ENCODE measurements at places on chromosomes 12 and 14.

GRCh38 chr14:89325299-89325883, 91.6 kb downstream of the FOXN3 start:
- DNase-seq, result no peak

DNA sequence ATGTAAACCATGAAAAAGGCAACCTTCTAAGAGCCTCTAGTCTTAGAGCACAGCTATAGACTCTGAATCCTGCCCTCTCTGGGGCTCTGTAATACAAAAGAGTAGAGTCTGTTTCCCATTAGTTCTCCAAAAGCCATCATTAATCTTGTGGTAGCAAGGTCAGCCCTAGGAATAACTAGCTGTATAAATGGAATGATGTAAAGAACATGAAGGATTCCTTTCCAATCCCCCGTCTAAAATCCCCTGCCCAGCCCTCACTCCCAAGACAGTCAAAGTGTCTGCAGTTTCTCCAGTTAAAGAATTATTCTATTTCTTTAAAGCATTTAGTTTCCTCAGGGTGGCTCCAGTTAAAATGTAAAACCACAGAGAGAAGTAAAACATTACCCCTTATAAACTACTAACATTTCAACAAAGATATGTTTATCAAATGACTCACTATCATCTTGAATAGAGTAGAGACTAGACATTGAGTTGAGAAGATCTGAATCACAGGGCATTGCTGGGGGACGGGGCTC, 104.2 kb downstream of the ST8SIA1 start:
- DNase-seq, result peak; percentile 5

- DNase-seq, result no peak
These were observed 5.1 kb downstream of the PAPLN start for GRCh38 chr14:73242357-73242901.

DNA sequence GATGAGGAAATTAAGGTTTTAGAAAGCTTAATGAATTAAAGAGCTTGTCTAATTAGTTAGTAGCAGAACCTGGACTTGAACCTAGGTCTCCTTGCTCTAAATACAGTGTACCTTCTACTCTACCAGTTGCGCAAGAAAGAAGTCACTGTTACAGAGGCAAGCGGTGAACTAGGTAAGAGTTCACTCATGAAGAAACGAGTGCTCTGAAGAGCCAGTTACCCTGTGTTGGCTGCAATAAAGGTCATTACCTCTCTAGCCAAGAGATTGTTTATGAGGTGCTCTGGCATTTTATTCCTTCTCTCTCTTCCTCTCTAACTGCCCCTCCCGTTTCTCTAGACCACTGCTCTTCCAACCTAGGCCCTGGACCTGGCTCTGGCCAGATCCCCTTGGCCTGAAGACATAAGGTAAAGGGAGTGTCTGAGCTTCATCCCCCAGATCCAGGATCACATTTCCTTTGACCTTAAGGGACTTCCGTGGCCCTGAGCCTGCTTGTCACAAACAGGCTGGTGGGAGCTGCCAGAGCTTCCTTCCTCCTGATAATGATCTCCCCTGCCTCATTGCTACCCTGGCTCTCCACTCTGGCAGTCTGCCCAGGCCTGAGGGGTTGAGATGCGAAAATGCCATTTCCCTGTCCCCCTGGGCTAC, 1.9 kb downstream of the RNASE7 start:
- no peak for DNase-seq

- DNase-seq, result no peak
These were observed 148.7 kb downstream of the DYRK2 start for GRCh38 chr12:67797185-67797741.

- DNase-seq, result no peak
These were observed 21.7 kb downstream of the NT5DC3 start for GRCh38 chr12:103819312-103819711.

GRCh38 chr12:67220065-67220464, 49.1 kb upstream of the CAND1 start:
- DNase-seq, result no peak

- no peak for DNase-seq
These were observed 65.3 kb upstream of the TMEM233 start for GRCh38 chr12:119528241-119528640.

- DNase-seq, result peak; percentile 61
These were observed 506 bp upstream of the NAP1L1 start for GRCh38 chr12:76084863-76085519.

- no peak for DNase-seq
These were observed 22.3 kb downstream of the GPRC5D start for GRCh38 chr12:12929696-12930095.

- no peak for DNase-seq
These were observed 68.6 kb downstream of the RPS6KA5 start for GRCh38 chr14:90991690-90992443.

- DNase-seq, result no peak
These were observed 37.3 kb upstream of the TRHDE start for GRCh38 chr12:72234886-72235285.

DNA sequence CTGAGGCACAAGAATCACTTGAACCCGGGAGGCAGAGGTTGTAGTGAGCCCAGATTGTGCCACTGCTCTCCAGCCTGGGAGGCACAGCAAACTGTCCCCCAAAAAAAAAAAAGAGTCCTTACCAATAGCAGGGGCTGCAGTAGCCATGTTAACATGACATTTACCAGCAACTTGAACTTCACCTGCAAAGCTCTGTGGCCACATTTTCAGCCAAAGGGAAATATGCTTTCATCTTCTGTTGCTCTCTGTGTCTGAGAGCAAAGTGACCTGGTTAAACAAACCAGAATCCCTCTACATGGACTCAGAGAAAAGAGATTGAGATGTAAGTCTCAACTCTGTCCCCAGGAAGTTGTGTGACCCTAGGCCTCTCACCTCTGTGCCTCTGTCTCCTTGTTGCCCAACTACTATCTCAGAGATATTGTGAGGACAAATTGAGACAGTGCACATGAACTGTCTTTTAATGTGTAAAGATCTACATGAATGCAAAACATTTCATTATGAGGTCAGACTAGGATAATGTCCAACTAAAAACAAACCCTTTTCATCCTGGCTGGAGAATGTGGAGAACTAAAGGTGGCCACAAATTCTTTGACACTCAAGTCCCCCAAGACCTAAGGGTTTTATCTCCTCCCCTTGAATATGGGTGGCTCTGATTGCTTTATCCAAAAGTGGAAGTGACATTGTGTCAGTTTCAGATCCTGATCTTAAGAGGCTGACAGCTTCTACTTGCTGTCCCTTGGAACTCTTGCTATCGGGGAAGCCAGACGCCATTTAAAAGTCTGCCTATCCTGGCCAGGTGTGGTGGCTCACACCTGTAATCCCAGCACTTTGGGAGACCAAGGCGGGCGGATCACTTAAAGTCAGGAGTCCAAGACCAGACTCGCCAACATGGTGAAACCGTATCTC, 24.7 kb upstream of the P2RX4 start:
- no peak for DNase-seq

- DNase-seq, result no peak
These were observed 40.8 kb upstream of the PNMA1 start for GRCh38 chr14:73754911-73755360.

- DNase-seq, result no peak
These were observed 17.2 kb upstream of the ELK3 start for GRCh38 chr12:96177013-96177412.

GRCh38 chr14:91299121-91300115, 54.9 kb upstream of the GPR68 start:
- DNase-seq, result no peak

DNA sequence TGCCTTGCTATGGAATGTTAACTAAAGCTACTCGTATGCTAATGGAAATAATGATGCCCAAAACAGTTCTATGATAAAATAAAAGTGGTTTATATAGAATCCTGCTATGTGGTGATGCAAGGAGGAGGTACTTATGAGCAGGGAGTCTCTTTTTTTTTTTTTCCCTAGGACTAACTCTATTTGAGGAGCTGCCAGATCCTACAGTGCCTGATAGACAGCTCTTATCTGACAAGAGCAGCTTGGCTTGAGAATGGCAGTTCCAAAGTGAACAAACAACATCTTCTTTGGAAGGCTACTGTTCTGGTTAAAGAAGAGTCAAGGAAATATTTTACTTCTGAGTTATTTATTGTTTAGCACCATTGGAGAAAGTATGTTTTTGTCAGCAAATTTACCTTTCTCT, 10.2 kb upstream of the ACSM4 start:
- no peak for DNase-seq

GRCh38 chr12:46472893-46473633, 100.5 kb upstream of the SLC38A2 start:
- no peak for DNase-seq

- DNase-seq, result peak; percentile 66
These were observed 283.5 kb downstream of the KSR2 start for GRCh38 chr12:117685110-117685926.

GRCh38 chr12:104738776-104739642, 219.1 kb downstream of the SLC41A2 start:
- no peak for DNase-seq

DNA sequence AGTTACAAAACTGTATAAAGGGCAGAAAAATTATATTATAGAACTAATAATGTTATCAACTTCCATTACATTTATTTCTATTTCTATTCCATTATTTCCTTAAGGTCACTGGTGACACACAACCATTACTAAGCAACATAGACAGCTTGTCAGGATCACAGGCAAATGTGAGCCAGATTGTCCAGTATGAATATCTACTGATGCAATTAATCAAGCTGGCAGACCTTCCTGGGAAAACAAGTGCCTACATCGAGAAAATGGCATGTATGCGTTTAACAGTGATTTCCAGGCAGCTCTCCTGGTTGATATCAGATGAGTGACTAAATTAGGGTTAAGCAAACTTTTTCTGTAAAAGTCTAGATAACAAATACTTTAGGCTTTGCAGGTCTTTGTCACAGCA, 36.9 kb upstream of the TSPAN8 start:
- no peak for DNase-seq

GRCh38 chr14:22194664-22195063, 394.4 kb downstream of the DAD1 start:
- no peak for DNase-seq

DNA sequence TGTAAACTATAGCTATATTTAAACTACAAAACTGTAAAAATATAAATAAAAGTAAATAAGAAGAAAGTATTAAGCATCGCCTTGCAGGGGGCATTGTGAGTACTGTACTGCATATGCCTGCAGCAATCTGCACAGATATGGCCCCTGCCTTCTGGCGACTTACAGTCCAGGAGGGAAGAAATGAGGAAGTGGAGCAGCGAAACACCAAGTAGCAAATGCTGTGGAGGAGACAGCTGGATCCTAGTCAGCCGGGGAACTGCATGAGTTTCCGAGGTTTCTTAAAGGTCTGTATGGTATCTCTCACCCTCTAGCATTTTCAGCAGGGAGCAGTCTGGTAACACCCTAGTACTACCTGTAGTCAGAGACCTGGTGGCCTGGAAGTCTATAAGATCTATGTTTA, 256.9 kb downstream of the CACNA1C start:
- no peak for DNase-seq

DNA sequence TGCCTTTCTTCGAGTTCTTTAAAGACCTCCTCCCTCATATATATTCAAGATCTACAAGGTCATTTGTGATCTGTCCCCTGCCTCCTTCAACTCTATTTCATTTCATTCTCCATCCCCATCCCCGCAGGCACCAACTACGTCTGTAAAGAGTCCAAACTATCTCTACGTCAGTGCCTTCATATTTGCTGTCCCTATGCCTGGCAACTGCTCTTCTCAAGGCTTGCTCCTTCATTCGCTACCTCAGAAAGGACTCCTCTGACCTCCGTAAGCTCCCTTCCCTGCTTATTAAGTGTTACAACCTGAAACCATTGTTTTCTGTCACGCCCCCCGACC, 650 bp downstream of the LLPH start:
- DNase-seq, result no peak

- no peak for DNase-seq
These were observed 164.4 kb upstream of the HIF1A start for GRCh38 chr14:61530896-61531295.

DNA sequence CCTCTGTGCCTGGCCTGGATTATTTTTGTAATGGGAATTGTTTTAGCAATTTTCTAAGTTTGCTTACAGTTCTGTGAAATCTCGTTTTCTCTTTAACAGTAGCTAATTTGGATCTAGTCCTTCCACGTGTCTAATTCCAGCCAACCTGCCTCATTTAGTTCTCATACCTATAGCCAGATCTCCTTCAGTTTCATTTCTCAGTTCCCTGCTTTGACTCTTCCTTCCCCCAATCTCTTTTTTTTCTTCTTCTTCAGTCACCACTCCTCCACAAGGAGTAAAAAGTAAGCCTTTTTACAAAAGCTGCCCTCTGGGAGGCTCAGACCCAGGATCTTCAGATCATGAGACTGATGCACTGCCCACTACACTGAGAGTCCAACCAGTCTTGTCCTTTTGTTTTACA, 1.4 kb downstream of the THTPA start:
- no peak for DNase-seq

- DNase-seq, result no peak
These were observed 167.2 kb upstream of the ATP2B1 start for GRCh38 chr12:89875809-89876208.

GRCh38 chr12:53696655-53697331, 20.9 kb upstream of the ATP5MC2 start:
- no peak for DNase-seq

DNA sequence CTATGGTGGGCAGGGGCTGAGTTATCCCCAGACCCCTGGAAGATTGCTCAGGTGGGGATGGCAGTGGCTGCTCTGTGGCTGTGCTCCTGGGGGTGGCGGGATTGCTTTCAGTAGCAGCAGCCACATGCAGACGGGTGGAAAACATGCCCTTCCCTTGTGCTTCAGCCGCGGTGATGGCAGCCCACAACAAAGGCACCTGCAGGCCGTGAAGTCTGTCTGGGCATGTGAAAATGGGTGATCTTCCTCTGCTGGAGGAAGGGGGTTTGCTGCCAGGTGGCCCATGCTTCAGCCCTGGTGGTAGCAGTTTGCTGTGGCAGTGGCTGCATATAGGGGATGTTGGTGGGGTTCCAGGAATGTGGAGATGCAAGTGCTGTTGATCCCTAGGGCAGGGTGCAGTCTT, 326.2 kb upstream of the RGS6 start:
- DNase-seq, result no peak

DNA sequence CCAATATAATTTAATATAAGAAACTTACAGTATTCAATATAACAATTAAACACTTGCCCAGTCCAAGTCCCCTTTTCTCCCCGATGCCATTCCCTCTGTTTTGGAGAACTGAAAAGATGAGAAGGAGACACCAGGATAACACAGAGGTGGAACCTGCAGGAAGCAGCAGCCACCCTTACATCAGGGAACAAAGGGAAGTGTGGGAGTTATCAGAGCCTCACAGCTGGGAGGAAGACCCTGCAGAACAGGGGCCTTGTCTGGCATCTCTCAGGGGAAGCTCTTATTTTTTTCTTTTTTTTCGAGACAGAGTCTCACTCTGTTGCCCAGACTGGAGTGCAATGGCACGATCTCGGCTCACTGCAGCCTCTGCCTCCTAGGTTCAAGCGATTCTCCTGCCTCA, 52.6 kb downstream of the CALM1 start:
- DNase-seq, result no peak

Measured in H54 (cell line).